HT-29 (cell line): ENCODE measurements at places on chromosomes 4 and X.

DNA sequence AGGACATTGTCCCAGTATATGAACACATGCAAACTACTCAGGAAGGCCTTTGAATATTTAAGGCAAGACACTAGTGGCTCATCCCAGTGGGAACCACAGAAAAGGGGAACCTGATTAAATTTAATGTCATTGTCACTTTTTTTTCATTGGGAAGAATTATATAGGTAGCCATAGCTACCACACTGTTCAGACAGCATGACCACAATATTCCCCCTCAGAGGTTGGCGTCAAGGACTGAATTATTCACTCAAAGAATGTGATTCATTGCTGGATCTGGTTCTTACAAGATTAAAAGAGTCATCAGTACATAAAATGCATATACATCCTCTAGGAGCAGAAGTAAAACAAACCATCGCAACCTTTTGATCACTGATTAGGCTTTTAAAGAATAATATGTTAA, 92.0 kb upstream of the SMARCAD1 start:
- no peak for DNase-seq

DNA sequence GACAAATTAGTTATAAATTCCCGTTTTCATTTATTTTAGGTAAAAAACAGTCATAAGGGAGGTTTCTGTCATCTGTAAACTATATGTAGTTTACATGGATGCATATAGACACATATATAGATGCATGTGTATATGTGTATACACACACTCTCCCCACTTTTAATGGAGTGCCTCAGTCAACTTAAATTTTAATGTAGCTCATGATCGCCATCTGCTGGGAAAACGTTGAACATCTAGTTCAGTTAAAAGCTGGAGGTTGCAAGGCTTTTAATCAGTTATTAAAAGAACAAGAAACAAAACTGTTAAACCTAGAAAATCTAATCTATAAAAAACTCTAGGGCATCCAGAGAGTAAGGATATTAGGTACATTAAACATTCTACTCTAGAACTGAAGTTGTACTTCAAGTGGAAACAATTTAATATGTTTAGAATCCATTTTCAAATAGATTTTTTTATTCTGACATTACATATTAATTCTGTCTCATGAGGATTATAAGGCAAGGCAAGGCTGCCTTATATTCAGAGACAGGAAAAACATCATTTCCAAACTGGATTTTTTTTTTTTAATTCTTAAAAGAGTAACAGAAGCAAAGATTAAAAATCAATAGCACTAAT, 122.6 kb downstream of the SHISA3 start:
- peak; percentile 60 for DNase-seq

GRCh38 chr4:100746141-100746739, 228.4 kb upstream of the EMCN start:
- DNase-seq: no peak

- DNase-seq: no peak
Observed at GRCh38 chrX:39682778-39683177, 415.0 kb downstream of the BCOR start.

- DNase-seq: peak; percentile 72
Observed at GRCh38 chr4:986879-987623, at the start of gene IDUA. TSS of gene IDUA (plus strand) at chr4:987044. CDS start at chr4:987085, 41 bp downstream.

GRCh38 chr4:10917566-10917965, 233.0 kb upstream of the CLNK start:
- peak; percentile 93 for DNase-seq

DNA sequence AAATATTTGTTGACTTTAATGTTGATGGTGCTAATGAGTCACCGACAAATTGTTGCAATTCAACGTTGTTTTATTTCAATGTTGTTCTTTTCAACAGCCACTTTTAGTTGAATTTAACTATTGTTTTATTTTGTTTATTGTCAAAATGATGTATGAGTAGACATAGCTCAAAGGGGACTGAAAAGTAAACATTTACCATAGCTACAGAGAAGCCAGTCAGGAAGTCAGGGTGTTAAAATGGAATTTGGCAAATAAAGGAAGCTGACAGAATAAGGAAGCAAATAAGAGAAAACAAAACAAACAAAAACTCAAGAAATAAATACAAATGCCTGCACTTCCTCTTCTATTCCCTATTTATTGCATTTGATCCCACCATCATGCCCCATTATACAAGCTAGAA, 648.4 kb upstream of the HTR2C start:
- DNase-seq: no peak

DNA sequence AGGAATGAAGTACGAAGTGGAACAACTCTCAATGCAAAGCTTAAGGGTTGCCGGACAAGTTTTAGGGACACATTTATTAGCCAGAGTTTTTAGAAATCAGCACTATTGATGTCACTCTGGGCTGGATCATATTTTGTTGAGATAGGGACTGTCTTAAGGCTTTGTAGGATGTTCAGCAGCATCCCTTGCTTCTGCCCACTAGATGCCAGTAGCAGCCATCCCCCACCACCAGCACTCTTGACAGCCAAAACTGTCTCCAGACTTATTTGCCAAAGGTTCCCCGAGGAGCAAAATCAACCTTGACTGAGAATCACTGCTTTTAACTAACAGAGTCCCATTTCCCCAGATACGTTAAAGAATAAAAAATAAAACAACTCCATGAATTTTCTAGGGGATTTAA, 1497.3 kb downstream of the STIM2 start:
- DNase-seq: no peak

- no peak for DNase-seq
Observed at GRCh38 chr4:26076000-26076587, 162.1 kb downstream of the SMIM20 start.

DNA sequence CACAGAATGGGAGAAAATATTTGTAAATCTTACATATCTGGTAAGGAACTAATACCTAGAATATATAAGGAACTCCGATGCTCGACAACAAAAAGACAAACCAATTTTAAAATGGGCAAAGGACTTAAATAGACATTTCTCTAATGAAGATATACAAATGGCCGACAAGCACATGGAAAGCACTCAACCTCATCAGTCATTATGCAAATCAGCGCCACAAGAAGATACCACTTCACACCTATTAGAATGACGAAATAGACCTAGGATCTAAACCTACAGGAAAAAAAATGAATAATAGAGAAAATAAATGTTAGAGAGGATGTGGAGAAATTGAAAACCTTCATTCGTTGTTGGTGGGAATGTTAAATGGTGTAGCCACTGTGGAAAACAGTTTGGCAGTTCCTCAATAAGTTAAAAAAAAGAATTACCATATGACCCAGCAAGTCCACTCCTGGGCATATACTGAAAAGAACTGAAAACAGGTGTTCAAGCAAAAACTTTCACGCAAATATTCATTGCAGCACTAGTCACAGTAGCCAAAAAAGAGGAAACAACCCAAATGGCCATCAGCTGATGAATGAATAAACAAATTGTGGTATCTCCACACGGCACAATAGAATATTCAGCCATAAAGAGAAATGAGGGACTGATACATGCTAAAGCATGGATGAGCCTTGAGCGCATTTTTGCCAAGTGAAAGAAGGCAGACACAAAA, 57.3 kb upstream of the WDR19 start:
- no peak for DNase-seq

- no peak for DNase-seq
Observed at GRCh38 chr4:26590639-26591038, 6.8 kb downstream of the TBC1D19 start.

DNA sequence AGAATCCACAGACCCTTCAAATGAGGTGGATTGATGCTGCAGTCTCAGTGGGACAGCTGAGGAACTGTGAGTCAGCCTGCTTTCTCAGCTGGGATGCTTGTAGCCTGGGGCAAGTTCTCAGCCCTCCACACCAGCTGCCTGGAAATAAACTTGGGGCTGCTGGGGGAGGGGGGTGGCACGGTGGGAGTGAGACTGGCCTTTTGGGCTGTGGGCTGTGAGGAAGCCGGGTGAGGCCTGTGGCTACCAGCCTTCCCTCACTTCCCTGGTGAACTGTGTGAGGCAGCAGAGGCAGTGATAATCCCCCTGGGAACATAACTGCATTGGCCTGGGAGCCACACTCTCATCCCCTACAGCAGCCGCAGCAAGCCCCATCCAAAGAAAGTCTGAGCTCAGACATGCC, 114.5 kb upstream of the GUCY1A1 start:
- DNase-seq: no peak

- DNase-seq: no peak
Observed at GRCh38 chr4:112776535-112776934, 139.6 kb downstream of the LARP7 start.

DNA sequence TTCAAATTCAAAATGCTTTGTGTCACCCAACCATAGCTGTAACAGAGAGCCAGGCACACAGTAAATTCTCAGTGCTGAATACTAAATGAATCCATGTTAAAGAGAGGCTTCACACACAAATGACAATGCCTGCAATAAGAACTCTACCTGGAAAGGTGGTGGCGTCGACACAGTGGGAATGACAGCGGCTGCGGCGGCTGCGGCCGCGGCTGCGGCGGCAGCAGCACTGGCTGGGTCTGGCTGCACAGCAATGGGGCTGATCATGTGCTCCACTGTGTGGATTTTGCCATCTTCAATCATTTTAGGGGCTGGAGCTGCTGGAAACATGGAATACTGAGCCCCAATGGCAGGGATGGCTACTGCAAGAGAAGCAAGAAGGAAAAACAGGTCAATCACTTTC, 97.4 kb downstream of the CHRNA9 start:
- DNase-seq: no peak

- no peak for DNase-seq
Observed at GRCh38 chrX:135520022-135520552, 373 bp upstream of the INTS6L start.

DNA sequence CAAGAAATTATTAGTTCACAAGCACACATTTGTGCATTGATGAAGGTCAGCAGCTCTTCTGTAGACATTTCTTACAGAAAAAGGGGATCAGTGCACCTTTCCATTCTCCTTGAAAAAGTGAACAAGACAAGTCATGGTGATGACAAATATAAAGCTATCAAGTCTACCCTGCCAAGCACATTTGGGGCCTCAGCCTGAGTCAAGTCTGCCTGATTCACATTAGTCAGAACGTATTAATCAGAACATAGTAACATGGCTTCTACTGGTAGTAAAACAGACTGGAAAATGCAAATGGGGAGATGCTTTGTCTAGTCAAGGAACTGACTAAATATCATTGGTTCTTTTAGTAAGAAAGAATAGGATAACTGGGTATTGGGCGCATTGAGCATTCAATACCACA, 2305.1 kb downstream of the PCDH7 start:
- DNase-seq: no peak

GRCh38 chr4:123159479-123159878, 237.1 kb upstream of the NUDT6 start:
- no peak for DNase-seq

DNA sequence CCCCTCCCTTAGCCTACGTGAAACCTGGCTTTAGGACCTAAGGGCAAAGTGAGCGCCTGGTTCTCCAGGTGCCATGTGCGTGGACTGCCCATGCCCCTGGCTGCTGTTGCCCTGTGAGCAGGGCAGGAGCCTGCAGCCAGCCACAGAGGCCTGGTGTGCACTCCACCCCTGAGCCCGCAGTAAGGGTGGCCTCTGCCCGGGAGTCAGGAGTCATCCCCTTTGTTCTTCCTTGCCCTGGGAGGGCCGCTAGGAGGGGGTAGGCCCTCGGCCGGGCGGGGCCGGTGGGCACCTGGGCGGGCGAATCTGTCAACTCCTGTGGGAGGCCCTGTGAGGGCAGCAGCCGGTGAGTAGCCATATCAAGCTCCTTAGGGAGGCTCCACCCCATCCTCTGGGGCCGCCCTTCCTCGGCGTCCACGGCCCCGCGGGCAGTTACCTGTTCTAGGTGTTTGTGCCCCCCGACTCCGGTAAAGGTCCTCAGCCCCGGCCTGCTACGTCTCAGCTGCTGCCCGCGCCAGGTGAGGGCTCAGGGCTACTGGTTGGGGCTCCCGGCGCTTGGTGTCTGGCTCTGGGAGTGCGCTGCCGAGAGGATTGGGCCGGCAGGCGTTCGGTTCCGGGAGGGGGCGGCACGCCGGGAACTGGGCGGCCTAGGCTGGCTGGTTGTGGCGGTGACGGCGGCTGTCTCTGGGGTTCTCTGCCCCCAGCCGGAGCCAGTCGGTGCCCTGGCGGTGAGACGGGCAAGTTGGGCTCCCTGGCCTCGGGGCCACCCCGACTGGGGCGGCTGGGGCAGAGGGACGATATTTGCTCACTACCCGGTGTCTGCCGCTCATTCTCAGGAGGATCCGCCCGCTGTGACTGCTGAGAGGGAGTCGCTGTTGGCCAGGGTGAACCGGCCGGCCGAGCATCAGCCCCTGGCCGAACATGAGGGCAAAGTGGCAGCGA, 1060.2 kb downstream of the TECRL start:
- no peak for DNase-seq

DNA sequence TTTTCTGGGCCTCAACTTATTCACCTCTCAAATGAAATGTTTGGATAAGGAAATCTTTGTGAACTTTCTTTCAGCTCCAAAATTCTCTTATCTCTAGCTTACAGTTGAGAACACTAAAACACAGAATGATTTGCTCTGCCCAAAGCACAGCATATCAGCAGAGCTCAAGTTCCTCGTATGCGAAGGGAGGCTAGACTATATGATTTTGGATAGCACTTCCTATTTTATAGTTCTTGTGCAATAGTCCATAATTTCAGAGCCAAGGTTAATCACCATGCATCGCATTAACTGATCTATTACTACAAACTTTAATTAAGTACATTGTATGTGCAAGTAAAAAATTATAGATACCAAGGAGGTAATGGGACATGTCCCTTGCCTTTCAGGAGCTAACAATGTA, 27.0 kb upstream of the KLHL13 start:
- no peak for DNase-seq

DNA sequence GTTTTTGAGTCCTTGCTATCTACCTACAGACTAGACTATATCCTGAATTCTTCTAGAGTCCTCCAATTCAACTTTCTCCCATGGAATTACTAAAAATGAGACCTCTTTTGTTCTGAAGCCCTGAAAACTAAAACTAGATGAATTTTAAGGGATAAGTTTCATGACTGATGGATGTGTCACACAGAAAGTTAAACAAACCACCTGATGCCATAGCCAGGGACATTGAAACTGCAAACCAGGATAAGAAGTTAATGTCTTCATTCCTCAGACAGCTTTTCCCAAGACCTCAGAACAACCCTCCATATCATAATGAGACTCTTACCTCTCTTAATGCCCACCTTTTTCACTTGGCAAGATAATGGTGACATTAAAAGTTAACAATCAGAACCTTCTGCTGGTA, 81.5 kb upstream of the PTPN13 start:
- no peak for DNase-seq

- peak; percentile 10 for DNase-seq
Observed at GRCh38 chr4:131302108-131302507, 1847.0 kb upstream of the PCDH10 start.

DNA sequence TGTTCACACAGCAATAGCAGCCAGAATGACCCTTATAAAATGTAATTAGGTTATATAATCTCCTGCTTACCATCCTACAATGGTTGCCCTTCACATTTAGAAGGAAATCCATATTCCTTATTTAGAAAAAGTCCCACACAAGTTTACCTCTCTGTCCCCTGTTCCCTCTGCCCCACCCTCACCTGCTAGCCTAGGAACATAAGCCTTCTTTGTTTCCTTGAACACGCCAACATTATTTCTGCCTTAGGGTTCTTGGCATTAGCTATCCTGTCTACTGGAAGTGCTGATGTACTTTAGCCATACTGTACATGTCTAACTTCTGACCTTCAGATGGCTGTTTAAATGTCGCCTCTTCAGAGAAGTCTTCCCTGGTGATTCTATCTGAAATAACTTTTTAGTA, 28.4 kb upstream of the USP53 start:
- DNase-seq: no peak
